ENCODE measurements at places on chromosomes 13 and 19.
A peak's percentile ranks its signal among the peaks of the same experiment; 100 is the strongest.

DNA sequence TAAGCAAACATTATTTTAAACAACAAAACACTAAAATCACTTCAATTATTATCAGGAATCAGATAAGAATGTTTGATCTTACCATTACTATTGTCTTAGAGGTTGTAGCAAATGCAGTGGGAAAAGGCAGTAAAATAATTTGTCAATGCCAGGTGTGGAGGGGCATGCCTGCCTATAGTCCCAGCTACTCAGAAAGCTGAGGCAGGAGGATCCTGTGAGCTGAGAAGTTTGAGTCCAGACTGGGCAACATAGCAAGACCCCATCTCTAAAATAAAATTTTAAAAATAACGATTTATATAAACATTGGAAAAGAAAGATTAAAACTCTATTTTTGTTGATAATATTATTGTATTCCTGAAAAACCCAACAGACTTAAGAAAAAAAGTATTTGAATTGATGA is 66.8 kb downstream of the KL start:
- no peak for DNase-seq

DNA sequence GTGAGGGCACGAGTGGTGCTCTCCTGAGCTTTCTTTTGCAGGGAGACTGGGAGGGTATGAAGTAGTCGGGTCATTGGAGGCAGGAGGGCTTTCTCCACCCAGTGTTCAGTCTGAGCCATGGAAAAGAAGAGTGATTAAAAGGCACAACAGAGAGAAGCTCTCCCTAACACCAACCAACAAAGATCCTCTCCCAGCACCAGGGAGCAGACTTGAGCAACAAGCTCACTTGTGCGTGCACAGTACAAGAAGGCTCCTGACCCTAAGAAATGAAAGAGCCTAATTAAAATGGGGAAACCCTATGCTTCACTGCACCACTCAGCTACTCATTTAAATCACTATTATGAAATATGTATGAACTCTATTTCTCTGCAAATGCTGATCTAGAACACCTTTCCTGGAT is 276.3 kb upstream of the SOX21 start:
- DNase-seq, result no peak

DNA sequence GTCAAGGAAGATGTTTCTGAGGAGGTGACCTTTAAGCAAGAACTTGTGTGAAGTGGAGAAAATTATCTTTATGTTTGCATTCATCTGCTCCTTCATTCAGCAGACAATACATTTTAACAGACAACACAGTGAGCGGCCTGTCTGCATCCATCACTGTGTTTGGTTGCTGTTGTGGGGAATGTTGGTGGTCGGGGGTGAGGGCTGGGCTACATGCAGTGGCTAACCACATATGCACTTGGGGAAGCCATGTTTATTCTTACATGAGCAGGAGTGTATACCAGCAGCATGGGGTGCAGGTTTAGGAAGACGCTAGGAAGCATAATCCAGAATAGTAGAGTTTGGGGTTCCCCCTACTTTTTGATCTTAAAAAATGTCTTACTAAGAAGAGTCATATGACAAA is 66.4 kb downstream of the DHRS12 start:
- no peak for DNase-seq

DNA sequence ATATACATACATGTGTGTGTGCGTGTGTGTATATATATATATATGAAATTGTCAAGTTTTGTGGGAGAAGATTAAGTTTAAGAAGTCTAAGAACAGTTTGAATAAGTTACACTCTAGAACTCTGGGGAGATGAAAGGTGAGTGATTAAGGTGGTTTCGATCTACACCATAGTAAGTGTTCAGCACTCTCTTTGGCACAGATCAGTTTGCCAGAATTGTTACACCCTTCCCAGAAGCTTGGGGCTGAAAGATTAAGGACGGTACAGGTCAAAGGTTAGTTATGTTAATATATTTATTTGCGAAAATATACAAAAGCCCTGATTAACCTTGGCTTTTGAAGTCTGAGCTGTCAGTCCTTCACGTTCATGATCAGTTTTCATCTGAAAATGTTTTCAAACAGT is 309.1 kb downstream of the KLF5 start:
- DNase-seq, result no peak

GRCh38 chr19:55080121-55080967 is 4.7 kb downstream of the EPS8L1 start:
- DNase-seq, result peak; percentile 34

GRCh38 chr19:38538793-38539528 is 78.8 kb downstream of the MAP4K1 start:
- DNase-seq, result peak; percentile 8

DNA sequence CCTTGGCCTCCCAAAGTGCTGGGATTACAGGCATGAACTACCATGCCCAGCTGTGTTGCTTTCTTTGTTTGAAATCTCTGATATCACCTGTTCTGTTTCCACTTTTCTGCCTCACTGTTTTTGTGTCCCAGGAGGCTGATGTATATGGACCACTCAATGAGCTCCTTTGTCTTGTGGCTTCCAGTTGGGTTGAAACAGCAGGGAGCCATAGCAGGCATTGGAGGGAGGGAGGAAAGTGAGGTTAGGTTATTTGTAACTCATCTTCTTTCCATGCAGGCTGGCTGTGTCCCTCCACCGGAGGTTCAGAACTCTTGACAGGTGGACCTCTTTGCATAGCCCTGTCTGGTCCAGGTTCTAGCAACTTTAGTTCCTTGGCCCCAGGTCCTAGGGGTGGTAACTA is 6.1 kb upstream of the CYP4F22 start:
- DNase-seq, result no peak

DNA sequence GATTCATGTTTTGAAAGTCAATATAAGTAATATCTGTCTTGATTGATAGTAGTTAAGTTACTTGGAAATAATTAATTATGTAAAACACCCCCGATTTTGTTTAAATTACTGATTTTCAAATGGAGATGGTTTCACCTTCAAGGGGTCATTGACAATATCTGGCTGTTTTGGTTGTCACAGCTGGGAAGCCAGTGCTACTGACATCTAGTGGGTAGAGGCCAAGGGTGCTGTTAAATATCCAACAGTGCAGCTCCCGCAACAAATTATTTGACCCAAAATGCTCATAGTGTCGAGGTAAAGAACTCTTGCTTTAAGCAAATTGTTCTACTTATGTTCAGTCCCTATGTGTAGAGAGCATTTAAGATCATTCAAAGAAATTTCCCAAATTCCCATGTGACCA is 50.6 kb upstream of the PCDH20 start:
- no peak for DNase-seq

DNA sequence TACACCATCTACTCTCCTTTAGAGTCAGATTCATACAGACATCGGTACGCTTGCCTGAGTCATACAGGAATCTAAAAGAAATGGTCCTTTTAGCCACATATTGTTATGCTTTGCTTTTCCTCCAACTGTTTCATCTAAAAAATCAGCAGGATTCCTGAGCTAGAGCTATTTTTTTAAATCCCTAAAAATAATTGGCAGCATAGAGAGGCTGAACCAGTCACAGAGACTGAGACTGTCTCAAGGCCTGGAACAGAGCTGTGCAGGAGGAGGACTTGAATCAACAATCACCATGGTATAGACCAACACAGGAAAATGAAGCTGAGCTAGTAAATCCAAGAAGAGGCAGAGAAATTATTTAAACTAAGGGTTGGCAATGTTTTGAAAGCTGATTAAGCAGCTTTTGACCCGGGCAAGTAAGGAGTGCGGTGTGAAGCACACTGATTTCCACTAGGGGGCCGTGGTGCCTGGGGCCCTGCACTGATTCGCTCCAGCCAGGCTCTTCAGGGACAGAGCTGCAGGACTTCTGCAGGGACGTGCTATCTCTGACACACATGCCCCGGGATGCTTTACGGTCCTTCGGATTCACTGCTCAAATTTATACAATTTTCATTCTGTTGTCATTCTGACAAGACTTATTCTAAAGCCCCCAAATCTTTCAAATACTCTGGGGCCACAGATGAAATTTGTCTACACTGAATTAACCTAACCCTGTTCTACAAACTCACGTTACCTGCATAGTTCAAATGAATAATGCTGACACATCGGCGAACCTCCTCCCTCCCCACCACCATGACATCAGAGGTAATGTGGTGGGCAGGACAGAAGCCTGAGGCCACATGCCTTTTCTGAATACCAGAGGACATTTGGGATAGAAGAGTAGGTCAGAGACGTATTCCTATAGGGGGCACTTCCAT is 87.6 kb upstream of the SLC15A1 start:
- DNase-seq, result peak; percentile 10

GRCh38 chr19:5470264-5470671 is 15.1 kb downstream of the ZNRF4 start:
- no peak for DNase-seq

DNA sequence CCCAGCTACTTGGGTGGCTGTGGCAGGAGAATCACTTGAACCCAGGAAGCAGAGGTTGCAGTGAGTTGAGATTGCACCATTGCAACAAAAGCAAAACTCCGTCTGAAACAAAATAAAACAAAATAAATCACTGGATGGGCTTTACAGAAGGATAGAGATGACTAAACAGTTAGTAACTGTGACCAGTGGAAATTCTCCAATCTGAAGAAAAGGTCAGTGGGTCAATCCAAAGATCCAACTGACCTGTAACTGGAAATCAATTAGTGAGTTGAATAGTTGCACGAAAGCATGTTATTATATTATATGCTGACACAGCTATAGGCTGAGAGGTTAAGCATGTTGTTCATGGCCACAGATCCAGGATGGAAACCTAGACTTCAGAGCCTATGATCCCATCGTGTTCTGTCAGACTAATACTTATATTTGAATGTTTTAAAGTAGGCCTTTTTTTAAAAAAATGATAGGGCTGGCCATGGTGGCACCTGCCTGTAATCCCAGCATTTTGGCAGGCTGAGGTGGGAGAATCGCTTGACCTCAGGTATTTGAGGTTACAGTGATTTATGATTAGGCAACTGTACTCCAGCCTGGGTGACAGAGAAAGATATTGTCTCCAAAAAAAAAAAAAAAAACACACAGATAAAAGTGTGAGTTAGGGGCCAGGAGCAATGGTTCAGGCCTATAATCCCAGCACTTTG is 1.4 kb downstream of the ECH1 start:
- no peak for DNase-seq

GRCh38 chr13:113001241-113002140 is 32.5 kb downstream of the MCF2L start:
- no peak for DNase-seq

- no peak for DNase-seq
Observed at GRCh38 chr19:5102520-5102919, 133.6 kb downstream of the KDM4B start.

DNA sequence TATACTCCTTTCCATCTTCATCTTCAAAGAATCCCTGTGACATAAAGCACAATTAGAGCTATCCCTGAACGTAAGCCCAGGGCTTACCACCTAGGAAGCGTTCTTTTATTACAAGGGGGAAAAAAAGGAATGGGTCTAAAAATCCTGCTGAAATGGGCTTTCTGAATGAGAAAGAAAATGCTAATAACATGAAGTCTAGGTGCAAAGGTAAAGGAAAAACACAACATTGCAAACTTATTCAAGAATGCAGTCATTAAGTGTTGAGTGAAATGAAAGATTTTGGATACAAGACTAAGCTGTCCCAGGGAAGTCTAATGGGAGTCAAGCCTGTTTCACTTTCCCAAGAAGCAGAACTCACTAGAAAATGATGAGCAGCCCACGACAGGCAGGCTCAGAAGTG is 55.3 kb upstream of the SLC15A1 start:
- DNase-seq, result no peak

- no peak for DNase-seq
Observed at GRCh38 chr19:50434525-50434924, 1.8 kb downstream of the MYBPC2 start.

DNA sequence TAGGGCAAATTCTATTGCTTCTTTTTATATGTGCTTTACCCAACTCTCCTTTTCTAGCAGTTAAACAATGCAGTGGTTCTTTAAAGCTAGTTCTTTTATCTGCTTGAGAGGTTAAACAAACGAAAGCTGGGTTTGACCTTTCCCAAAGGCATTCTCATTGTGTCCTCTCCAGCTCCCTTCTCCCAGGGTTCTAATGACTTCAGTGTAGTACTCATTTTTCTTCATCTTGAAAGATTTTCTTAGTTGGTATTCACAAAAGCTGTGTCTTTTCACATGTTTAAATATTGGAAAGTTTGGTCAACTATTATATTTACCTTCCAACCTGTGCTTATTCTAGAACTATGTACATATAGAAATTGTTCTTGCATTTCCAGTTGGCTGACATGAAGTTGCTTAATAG is 1.5 kb downstream of the WASF3 start:
- DNase-seq, result no peak

DNA sequence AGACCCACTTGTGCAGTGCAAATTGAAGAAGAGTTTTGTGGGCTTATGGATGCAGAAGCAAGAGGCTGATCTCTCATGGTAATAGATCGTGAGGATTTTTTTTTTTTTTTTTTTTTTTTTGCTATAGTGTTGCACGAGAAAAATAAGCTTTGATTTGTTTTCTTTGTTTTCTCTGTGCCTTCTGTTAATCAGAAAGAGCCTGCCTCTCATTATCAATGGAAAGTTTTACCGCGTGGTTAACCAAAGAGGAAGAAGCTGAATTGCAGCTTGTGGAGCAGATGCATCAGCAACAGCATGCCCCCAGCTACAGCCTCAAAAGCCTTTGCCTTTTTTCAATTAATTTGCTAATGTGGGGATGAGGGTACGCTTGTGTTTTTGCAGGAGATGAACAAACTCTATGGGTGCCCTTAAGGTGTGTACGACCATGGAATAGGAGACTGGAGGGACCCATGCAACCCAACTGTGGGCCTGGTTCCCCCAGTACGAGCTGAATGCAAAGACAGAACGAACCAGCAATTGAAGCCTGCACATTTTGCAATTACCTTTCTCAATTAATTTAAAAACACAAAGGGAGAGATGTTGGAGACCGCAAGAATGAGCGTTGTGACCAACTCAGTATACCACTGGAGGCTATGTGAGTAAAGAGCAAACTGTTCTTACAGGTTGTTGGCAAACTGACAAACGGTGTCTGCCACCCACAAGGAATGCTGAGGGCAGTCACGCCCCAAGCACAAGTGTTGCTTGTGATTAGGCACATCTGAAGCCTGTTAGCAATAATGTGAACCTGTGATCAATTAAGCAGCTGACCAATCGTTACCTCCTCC is 58.6 kb upstream of the SPRY2 start:
- DNase-seq, result no peak

DNA sequence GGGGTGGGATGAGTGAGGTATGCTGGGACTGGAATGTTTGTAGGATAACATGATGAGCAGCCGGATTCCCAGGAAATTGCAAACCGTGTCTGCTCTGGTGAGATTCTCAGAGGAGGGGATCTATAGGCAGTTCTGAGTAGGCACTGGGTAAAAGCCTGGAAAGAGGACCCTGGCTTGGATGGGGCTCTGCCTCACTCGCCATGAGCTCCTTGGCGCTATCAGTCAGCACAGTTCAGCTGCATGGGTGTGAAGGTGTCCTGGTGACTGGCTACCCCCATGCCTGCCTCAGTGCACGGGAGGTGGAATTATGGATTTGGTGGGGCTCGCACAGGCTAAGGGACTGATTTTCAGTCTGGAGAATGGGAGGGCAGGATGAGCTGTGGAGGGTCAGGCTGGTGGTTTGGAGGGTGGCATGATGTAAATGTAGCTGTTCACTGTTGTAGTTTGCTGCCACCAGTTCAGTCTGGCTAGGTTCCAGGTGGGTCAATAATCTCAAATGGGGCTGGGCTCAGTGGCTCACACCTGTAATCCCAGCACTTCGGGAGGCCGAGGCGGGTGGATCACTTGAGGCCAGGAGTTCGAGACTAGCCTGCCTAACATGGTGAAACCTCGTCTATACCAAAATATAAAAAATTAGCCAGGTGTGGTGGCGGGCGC is 9.2 kb upstream of the ZNF627 start:
- no peak for DNase-seq

GRCh38 chr13:91767651-91768050 is 369.2 kb downstream of the GPC5 start:
- DNase-seq, result no peak
